GM13976 (cell line): ENCODE measurements at places on chromosomes 1 and 21.

GRCh38 chr1:36520056-36520455 is 37.3 kb upstream of the CSF3R start:
- DNase-seq: no peak

GRCh38 chr1:245493029-245493428 is 338.2 kb downstream of the KIF26B start:
- DNase-seq: no peak

- no peak for DNase-seq
These were observed 44.7 kb upstream of the LRRC7 start for GRCh38 chr1:69523032-69523431.

GRCh38 chr1:4411862-4412261 is 242.5 kb upstream of the AJAP1 start:
- no peak for DNase-seq

GRCh38 chr1:15937706-15938168 is 38.2 kb downstream of the ZBTB17 start:
- DNase-seq: peak; percentile 23

- DNase-seq: no peak
These were observed 259.2 kb downstream of the FMN2 start for GRCh38 chr1:240350910-240351331.

- DNase-seq: peak; percentile 84
These were observed 3.7 kb upstream of the ARHGEF19 start for GRCh38 chr1:16215882-16216753.
